ENCODE measurements at places on chromosomes 3 and 15. TPM values are rescaled to one million over a fixed set of nuclear protein-coding genes. Genes with fewer than 3 reads are reported as not detected.

- DNase-seq = peak; percentile 35
Observed at GRCh38 chr3:45881078-45882022, 5.0 kb upstream of the CCR9 start.

DNA sequence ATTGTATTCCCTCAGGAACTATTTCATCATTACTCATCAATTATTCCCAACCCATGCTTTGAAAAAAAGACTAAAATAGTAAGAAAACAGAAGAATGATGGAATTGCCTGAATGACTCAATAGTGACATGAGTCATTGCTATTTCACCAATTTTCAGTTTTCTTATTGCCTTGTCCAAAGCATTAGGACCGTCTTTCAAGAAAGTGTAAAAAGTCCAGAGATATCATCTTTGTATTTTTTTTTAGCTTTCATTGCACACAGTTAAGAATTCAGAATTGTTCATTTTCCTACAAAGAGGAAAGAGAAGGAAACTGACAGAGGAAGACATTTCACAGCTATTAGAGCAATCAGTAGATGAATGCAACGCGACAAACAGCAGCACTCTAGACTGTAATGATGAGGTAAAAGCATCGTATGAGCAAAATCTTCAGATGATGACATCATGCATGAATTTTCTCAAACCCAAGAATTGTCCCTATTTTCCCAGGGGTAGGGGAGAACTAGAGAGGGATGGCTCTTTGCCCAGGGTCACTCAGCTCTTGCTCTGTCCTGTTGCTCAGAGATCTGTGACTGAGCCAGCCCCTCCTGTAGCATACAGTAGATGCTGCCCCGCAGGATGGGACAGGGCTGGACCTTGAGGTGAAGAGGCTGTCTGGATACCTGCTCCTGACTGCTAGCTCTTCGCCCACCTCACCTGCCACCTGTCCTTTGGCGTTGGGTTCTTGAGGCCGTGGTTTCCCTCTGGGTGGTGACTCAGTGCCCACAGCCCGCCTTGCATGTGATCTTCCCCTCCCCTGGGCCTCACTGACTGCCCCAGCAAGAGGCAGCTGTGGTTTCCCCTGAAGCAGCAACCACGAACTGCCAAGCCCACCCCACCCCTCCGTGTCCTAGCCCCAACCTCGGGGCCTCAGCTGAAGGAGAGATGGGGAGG is 84.8 kb downstream of the PPCDC start:
- DNase-seq = peak; percentile 92

DNA sequence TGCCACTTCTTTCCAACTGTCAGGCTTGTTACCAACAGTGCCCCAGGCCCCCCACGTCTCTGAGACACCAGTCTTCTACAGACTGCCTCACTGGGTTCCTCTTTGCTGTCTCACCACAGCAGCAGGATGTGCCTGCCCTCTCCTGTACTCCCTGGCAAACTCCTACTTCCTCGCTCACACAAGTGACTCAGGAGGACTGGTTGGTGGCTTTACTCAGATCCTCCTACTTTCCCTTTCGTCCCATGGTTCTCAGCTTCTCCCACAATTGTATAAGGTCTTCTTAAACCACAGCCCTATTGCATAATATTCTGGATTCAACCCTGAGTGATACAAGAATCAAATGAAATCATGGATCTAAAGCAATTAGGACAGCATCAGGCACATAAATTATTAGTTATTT is 246.6 kb upstream of the PROK2 start:
- DNase-seq = peak; percentile 59

GRCh38 chr3:61806810-61807209 is 245.4 kb downstream of the PTPRG start:
- no peak for DNase-seq

- DNase-seq = no peak
Observed at GRCh38 chr15:100339999-100340398, 1.8 kb downstream of the ADAMTS17 start.

DNA sequence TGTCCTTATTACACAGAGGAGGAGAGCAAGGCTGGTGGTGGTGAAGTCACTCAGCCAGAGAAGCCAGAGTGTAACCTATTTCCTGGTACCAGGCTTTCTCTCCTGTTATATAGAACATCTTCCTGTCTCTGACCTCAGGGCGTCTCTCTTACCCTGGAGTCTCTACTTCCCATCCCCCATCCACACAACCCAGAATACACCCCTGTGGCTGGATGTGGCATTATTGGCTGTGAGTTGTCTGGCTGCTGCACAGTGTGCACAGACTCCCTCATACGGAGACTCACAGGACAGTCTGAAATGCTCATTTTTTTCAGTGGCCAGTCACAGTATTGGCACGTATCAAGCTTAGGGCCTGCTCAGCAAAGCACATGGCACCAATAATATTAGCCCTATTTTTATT is 8.6 kb downstream of the PODXL2 start:
- DNase-seq = peak; percentile 57

GRCh38 chr15:48654801-48655200 is 9.3 kb upstream of the FBN1 start:
- DNase-seq = no peak

DNA sequence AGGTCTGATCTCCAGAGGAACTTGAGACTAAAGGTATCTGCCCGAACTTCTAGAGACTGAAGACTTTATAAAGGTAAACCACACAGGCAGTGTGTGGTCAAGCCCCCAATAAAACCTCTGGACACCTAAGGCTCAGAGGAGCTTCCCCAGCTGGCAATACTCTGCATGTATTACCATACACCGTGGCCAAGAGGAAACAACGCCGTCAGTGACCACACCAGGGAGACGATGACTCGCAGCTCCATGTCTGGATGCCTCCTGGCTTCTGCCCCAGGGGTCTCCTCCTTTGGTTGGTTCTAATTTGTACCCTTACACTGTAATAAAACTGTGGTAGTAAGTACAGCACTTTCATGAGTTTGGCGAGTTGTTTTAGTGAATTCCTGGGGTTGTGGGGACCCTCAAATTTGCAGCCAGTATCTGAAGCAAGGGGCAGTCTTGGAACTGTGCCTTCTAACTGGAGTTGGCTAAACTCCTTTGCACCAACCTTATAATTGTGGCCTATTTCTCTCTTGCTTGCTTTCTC is 32.1 kb upstream of the BCL2L10 start:
- peak; percentile 85 for DNase-seq

- no peak for DNase-seq
Observed at GRCh38 chr15:31320022-31320421, 6.6 kb upstream of the KLF13 start.

DNA sequence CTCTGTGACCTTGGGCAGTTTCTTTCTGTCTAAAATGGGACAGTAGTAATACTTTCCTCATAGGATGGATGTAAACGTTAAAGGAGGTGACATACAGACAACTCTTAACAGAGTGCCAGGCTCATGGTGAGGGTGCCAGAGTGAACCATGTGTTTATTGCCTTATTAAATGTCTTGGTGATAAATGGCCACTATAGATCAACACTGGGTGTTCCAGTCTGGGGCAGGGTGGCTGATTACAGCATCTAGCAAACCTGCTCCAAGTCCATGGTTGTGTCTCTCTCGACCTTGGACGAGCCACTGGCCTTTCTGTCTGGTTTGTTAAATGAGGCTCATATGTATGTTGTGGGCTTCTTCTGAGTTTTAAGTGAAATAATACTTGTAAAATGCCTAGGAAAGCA is 75.1 kb downstream of the TRAK1 start:
- no peak for DNase-seq

- no peak for DNase-seq
Observed at GRCh38 chr3:71532639-71533395, 50.7 kb downstream of the FOXP1 start.

DNA sequence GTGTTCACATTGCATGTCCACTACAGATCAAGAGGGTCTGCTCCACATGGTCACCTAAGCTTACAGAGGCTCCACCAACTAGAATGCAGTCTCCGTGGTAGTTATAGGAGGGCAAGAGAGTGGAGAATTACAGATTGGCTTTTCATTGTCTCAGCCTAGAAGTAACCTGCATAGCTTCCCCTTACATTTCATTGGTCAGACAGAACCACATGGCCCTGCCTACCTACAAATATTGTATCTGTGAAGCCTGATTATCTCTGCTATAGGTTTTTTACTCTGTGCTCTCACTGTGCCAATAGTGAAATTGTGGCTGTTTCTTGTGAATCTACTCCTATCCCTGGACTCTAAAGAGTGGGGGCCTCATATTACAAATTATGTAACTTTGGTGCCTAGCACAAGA is 2.5 kb upstream of the TLNRD1 start:
- no peak for DNase-seq

- no peak for DNase-seq
Observed at GRCh38 chr3:126125341-126125740, 41.4 kb upstream of the SLC41A3 start.

GRCh38 chr3:173191611-173192010 is 50.6 kb upstream of the SPATA16 start:
- DNase-seq = no peak

DNA sequence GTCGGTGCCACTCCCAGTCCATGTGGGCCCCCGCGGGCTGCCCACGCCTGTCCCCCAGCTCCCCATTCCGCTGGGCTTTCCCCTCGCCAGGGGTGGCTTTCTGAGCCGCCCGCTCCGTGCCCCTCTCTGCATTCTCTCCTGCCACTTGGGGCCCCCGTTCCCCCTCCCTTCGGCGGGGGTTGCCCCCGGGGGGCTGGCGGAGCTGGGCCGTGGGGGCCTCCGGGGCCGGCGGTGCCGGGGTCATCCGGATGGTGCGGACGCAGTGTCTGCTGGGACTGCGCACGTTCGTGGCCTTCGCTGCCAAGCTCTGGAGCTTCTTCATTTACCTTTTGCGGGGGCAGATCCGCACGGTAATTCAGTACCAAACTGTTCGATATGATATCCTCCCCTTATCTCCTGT is 46.5 kb downstream of the GRAMD1C start:
- DNase-seq = no peak

GRCh38 chr3:61855211-61855610 is 293.8 kb downstream of the PTPRG start:
- no peak for DNase-seq

GRCh38 chr3:14434498-14435151 is 32.2 kb downstream of the SLC6A6 start:
- DNase-seq = peak; percentile 14

DNA sequence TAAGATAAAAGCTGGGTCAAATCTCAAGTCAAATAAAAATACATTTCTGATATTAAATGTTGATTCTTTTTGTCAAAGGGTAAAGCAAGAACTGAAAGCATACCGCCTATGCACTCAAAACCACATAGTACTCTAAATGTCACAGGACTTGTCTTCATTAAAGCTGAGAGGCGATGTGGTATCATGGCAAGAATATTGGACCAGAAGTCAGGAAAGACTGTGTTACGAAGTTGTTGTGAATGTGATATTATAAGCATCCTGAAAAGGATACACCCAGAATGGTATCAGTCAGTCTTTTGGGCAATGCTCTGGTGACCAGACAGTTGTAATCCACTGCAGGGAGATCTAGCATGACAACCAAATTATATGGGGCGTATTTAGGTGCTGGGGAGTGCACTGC is 33.8 kb downstream of the TIGIT start:
- no peak for DNase-seq

GRCh38 chr15:60179786-60180391 is 175.8 kb downstream of the FOXB1 start:
- DNase-seq = peak; percentile 36

- DNase-seq = no peak
Observed at GRCh38 chr3:154105218-154105975, 15.8 kb upstream of the ARHGEF26 start.

GRCh38 chr15:59991834-59992233 is 12.3 kb upstream of the FOXB1 start:
- no peak for DNase-seq

- no peak for DNase-seq
Observed at GRCh38 chr15:44580105-44580504, 43.2 kb downstream of the EIF3J start.

GRCh38 chr3:159593927-159594605 is 394.6 kb upstream of the IL12A start:
- no peak for DNase-seq

DNA sequence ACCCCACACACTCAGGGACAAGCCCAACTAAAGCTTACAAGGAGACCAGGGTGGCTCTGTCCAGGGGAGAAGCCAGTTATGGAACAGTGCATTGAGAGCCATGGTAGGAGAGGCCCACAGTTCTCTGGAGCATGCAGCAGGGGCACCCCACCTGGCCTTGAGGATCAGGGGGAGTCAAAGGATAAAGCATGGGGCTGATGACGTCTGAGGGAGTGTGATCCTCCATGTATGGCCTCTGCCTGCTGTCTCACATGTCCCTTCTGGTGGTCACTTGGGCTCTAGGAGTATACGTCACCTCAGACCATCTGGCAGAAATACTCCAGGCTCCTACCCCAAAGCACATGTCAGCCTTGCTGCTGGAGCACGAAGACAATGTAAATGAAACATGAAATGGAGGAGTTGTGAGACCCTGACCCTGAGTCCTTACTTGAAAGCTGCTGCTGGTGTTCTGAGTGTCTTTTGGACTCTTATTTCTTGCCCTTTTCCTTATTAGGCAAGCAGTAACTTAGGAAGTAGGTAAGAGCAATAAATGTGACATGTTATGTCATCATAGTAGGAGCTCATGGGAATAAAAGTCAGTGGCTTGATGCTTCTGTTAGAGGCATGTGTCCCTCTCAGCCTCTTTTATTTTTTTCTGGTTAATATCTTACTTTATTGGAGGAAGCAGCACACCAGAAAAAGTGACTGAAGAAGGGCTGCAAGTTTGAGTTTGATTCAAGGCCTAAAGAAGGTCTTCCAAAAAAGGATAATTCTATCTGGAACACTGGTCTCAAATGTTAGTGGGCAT is 15.5 kb downstream of the SRPRB start:
- no peak for DNase-seq

DNA sequence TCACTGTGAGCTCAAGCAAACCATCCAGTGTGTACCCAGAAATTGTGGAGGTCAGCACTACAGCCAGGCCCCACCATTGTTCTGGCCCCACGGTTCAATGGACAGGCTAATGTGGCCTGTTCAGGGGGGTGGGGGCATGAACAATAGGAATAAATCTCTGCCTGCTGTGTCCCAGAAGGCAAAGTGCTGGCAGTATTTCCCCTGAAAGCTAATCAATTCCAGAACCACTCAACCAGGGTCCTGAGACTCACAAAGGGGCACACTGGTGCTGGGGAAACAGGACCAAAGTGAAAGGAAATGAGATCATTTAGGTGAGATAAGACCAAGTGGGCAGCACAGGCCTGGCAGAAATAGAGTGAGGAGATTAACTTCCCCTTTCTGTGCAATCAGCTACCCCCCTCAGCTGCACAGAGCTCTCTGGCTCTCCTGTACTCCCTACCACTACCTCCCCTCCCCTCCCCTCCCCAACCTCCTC is 11.5 kb downstream of the CRYGS start:
- DNase-seq = no peak

GRCh38 chr15:92521624-92522008 is 127.9 kb downstream of the ST8SIA2 start:
- DNase-seq = peak; percentile 75

GRCh38 chr3:184177331-184177731 is 2.7 kb downstream of the AP2M1 start:
- no peak for DNase-seq

The GOLGA8S gene
- total RNA-seq = not detected

The VIPR1 gene
- total RNA-seq = 31.7 TPM

The GOLGA6L4 gene
- total RNA-seq = under 0.01 TPM

The SLC12A8 gene
- total RNA-seq = 2.0 TPM
